ENCODE measurements at places on chromosomes 12 and 14. TPM values are rescaled to one million over a fixed set of nuclear protein-coding genes. Genes with fewer than 3 reads are reported as not detected.
A peak's percentile ranks its signal among the peaks of the same experiment; 100 is the strongest.

Gene TOMM20L
- not detected for polyA plus RNA-seq

Gene CLEC4A
- 0.57 TPM for polyA plus RNA-seq

Gene GPR162
- 4.4 TPM for polyA plus RNA-seq

Gene PTHLH
- 1.4 TPM for polyA plus RNA-seq

Gene MUCL1
- polyA plus RNA-seq, result not detected

Gene CLEC9A
- polyA plus RNA-seq, result 0.04 TPM

- DNase-seq, result no peak
Observed at GRCh38 chr12:88258396-88258795, 116.3 kb downstream of the TMTC3 start.

- DNase-seq, result no peak
Observed at GRCh38 chr12:52667509-52667908, 12.7 kb downstream of the KRT1 start.

DNA sequence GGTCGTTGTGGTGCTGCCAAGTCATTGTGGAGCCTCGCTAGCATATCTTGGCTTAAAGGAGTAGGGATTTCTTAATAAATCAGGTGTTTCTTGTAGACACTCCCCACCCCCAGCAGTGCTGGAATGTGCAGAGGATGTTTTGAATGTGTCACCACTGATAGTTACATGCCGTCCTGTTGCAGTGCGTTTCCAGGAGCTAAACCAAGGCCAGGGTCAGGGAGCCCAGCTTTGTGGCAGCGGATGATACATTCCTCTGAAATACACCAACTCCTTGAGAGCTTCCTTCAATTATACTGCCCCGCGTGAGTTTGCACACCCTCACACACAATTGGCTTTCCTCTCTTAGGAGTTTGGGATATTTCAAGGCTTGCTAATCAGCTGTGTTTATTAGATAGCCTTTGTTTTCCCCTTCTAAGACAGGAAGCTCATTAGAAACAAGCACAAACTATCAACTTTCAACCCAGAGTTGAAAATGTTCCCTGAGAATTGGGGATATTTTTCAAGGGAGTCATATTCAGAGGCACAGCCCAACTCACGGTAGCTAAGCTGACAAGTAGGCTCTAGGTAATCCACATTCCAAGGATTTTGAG lies 154.9 kb downstream of the C12orf75 start:
- no peak for DNase-seq

DNA sequence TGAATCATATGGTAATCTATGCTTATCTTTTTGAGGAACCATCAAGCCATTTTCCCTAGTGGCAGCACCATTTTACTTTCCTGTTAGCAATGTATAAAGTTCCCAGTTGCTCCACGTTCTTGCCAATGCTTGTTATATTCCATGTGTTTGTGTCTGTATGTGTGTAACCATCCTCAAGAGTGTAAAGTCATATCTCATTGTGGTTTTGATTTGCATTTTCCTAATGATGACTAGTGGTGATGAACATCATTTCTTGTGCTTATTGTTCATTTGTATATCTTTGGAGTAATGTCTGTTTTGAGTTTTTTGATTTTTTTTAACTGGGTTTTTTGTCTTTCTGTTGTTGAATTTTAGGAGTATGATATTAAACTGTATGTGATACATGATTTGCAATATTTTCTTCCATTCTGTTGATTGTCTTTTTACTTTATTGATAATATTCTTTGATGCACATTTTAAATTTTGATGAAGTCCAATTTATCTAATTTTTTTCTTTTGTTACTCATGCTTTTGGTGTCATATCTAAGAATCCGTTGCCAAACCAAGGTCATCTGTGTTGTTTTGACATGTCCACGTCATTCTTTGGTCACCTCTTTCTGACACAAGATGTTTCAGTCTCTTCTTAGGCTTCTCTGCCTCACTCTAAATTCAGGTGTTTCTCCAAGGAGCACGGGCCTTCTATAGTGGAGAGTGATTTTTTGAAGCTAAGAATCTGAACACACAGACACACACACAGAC lies 36.1 kb downstream of the PPHLN1 start:
- DNase-seq, result no peak

GRCh38 chr12:75670216-75670615 lies 158.8 kb upstream of the KRR1 start:
- no peak for DNase-seq

DNA sequence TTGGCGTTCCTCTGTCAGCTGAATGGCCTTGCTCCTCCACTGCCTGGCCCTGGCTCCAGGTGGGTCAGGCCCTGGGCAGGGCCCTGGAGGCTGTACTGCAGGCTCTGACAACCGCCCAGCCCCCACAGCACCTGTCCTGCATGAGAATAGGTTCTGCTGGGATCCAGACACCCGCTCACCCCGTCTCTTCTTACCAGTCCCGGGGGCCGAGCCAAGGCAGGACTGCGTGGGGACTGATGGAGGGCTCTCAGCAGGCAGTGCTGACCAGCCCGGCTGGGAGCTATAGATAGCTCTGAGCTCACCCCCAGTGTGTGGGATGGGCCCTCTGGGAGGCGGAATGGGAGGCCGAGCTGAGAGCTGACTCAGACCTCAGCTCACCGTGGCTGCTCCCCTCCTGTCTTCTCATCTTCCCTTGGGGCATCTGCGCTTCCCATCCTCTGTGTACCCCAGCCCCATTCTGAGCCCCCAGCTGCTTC lies 39.6 kb downstream of the TEAD4 start:
- DNase-seq, result peak; percentile 87

DNA sequence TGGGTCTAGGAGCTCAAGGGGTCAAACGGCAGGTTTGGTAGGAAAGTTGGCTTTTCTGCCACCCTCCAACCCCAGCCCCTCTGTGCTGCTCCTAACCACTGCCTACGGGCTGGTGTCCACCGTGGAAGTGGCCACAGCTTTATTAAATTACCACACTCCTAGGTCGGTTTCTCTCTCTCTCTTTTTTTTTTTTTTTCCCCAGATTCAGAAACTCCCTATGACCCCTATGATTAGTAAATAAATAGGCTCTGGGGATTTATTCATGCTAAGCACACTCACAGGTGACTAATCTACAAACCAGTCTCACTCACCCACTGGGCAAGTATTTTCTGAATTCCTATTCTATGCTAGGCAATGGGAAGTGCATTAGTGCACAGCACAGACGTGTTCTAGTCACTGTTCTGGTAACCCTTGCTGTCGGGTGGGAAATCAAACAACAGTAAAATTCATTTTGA lies 8.7 kb upstream of the DDX47 start:
- no peak for DNase-seq

GRCh38 chr12:24759155-24759554 lies 189.7 kb downstream of the BCAT1 start:
- no peak for DNase-seq

- no peak for DNase-seq
Observed at GRCh38 chr12:77648716-77649115, 182.0 kb upstream of the NAV3 start.

DNA sequence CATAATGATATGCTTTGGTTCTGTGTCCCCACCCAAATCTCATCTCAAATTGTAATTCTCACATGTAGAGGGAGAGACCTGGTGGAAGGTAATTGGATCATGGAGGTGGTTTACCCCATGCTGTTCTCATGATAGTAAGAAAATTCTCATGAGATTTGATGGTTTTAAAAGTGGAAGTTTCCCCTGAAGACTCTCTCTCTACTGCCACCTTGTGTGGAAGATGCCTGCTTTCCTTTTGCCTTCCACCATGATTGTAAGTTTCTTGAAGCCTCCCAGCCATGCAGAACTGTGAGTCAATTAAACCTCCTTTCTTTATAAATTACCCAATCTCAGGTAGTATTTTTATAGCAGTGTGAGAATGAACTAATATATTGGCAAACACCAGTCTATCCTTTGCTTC lies 260.4 kb upstream of the PPFIA2 start:
- DNase-seq, result no peak

DNA sequence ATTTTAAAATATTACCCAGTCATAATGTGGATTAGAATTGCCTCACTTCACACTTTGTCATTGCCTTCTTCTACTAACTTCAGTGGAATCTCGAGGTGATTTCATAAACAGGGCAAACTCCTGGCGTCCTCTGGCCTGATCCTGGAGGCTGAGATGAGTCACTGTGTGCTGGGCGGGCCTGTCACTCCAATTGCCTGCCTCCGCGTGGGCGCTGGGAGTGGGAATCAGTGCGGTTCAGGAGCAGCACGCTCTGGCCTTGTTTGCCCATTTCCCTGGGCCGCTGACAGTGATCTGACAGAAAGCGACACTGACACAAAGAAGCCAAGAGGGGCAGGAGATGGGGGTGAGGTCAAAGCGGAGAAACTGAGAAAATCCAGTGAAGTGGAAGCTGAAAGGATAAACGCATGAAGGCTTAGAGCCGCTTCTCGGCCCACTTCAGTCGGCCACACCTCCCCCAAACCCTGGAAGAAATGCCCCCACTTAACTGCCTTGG lies 29.7 kb downstream of the LGR5 start:
- no peak for DNase-seq

GRCh38 chr14:32697704-32698103 lies 241.0 kb upstream of the NPAS3 start:
- DNase-seq, result no peak

GRCh38 chr14:40365305-40365704 lies 933.1 kb upstream of the FBXO33 start:
- no peak for DNase-seq

GRCh38 chr14:52049721-52050588 lies 18.9 kb downstream of the NID2 start:
- no peak for DNase-seq
